ENCODE measurements at places on chromosomes 2 and 18. TPM values are rescaled to one million over a fixed set of nuclear protein-coding genes. Genes with fewer than 3 reads are reported as not detected.
A peak's percentile ranks its signal among the peaks of the same experiment; 100 is the strongest.

DNA sequence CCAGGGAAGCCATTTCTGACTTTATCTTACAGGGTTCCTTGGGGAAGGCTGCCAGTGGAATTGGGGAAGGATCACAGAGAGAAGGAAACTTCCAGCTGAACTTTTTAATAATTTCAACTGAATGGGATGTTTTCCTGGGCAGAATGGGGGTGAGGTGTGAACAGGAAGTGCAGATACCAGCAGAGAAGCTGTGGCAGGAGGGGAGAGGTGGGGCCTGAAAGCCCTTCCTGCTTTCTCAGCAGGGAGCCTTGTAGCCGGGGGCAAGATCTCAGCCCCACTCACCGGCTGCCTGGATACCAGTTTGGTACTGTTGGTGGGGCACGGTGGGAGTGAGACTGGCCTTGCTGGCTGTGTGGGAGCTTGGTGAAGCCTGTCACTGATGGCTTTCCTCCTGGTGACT lies 170.5 kb downstream of the ZBTB7C start:
- H3K4me3 ChIP-seq = no peak overlapping the region
- peak overlapping the region; percentile 43 for H3K27ac ChIP-seq
- peaks cover 60% of the 10 kb centered on the region for H3K27me3 ChIP-seq
- no peak for DNase-seq
- peaks cover 7% of the 10 kb centered on the region for H3K4me1 ChIP-seq

GRCh38 chr2:149089068-149089467 lies 50.6 kb downstream of the LYPD6B start:
- H3K27me3 ChIP-seq = no peaks in the 10 kb centered on the region
- peaks cover 11% of the 10 kb centered on the region for H3K36me3 ChIP-seq
- H3K4me1 ChIP-seq = peaks cover 28% of the 10 kb centered on the region
- no peak overlapping the region for H3K4me3 ChIP-seq
- H3K27ac ChIP-seq = no peak overlapping the region

GRCh38 chr2:168545439-168546082 lies 89.5 kb downstream of the CERS6 start:
- no peak overlapping the region for H3K4me3 ChIP-seq
- H3K27ac ChIP-seq = peak overlapping the region; percentile 55
- no peak for DNase-seq
- H3K36me3 ChIP-seq = peaks cover 34% of the 10 kb centered on the region

DNA sequence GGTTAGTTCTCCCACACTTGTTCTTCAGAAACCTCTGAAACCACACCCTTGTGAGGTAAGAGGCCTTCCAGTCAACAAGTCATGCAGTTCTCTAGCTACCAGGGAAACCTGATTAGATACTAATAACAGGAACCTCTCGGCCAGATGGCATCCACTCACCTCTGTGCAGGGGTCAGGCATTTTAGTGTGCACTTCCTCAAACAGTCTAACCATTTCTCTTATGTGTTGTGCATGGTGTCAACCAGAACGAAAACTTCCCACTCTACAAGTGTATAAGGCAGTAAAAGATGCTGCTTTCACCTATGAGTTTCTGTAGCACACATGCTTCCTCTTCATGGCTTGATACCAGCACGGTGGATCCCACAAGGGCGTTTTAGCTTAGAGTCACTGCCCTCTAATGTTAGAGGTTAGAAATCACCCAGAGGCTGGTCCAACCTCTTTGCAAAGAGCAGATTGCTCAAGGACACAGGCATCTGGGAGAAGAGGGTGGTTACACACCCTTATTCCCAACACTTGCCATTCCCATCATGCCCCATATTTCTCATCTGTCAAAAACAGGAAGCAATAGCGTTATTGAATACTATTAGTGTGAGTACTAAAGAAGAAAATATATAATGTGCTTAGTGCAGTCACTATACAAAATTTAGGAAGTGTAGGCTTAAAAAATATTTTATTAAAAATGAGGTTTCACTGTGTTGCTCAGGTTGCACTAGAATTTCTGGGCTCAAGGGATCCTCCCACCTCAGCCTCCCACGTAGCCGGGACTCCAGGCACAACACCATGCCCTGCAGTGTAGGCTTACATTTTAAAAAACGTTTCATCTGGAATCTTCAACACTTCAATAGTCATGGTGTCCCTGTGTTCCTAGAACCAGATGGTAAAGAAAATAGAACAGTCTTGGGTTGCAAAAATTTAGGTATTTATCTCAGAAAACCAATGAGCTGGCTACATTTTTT lies 34.5 kb upstream of the RAB31 start:
- peaks cover 2% of the 10 kb centered on the region for H3K36me3 ChIP-seq
- no peaks in the 10 kb centered on the region for H3K4me1 ChIP-seq
- no peak overlapping the region for H3K27ac ChIP-seq
- DNase-seq = no peak
- no peaks in the 10 kb centered on the region for H3K27me3 ChIP-seq

DNA sequence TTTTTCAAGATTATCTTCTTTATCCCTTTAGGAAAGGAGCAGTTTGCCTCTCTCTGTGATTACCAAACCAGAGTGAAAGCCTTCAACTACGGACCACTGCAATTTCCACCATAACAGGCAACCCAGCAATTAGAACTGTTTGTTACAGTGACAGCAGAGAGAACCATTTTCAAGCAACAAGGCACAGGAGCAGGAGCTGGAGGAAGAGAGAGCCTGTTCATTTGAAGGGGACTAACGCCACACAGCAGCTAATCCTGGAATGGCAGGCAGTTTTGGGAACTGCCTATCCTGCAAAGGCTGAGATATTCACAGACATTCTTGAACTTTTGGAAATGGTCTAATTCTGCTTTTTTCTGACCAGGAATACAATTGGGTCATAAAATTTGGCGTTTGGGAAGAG lies 1541.9 kb upstream of the PIK3C3 start:
- no peaks in the 10 kb centered on the region for H3K36me3 ChIP-seq
- DNase-seq = no peak
- no peak overlapping the region for H3K4me3 ChIP-seq
- no peak overlapping the region for H3K27ac ChIP-seq

GRCh38 chr2:138500592-138501424 lies 762 bp upstream of the SPOPL start:
- peaks cover 3% of the 10 kb centered on the region for H3K36me3 ChIP-seq
- DNase-seq = peak; percentile 57
- peak overlapping the region; percentile 91 for H3K27ac ChIP-seq
- H3K4me1 ChIP-seq = peaks cover 34% of the 10 kb centered on the region
- peak overlapping the region; percentile 87 for H3K4me3 ChIP-seq

- no peaks in the 10 kb centered on the region for H3K36me3 ChIP-seq
- H3K27ac ChIP-seq = no peak overlapping the region
- H3K4me1 ChIP-seq = peaks cover 32% of the 10 kb centered on the region
- no peak overlapping the region for H3K4me3 ChIP-seq
Measured at GRCh38 chr18:47983946-47984345, 53.5 kb upstream of the SMAD2 start.

DNA sequence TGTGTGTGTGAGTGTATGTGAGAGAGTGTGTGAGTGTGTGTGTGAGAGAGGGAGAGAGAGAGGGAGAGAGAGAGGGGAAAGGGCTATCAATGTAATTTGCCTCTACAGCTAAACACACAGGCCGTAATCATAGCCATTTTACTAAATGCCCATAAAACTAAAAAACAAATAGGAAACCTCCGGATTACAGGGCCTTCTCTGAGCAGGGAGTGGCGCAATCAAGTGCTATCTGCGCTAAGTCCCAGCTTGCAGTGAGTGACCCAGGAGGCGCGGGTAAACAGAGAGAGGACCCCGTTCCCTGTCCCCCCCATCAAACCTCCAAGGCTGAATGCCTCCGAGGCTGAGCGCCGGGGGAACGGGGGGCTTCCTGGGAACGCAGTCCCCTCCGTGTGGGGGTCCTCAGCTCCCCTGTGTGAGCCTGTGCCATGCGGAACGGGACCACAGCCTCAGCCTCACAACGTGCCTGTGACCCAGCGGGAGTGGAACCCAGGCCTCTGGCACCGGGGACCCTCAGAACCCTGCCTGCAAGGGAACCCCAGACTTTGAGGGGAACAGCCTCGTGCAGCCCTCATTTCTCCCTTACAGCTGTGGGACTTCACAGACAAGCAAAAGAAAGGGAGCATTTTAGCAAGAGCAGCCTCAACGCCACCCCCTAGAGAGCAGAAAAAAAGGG lies 54.7 kb upstream of the ID2 start:
- no peak overlapping the region for H3K4me3 ChIP-seq
- DNase-seq = no peak
- no peaks in the 10 kb centered on the region for H3K27me3 ChIP-seq
- H3K4me1 ChIP-seq = peaks cover 53% of the 10 kb centered on the region
- peak overlapping the region; percentile 70 for H3K27ac ChIP-seq

DNA sequence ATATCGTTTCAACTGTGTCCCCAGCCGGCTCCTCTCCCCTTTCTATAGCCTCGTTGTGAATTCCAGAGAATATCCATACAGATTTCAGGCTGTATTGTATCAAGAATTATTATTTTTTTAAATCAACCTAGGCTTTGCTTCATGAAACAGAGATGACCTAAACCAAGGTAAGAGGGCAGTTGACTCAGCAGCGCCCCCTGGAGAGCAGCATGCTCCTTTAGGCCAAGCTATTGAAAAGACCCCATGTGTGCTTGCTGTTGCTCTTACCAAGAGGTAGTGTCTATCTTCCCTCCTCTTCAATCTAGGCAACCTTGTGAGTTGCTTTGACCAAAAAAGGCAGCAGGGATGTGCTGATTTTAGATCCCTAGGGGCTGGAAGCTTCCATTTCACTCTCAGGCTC lies 426.7 kb upstream of the SMIM21 start:
- no peak for DNase-seq
- no peak overlapping the region for H3K27ac ChIP-seq
- H3K4me1 ChIP-seq = no peaks in the 10 kb centered on the region

GRCh38 chr2:240111253-240111652 lies 24.9 kb downstream of the COPS9 start:
- no peak for DNase-seq
- no peaks in the 10 kb centered on the region for H3K36me3 ChIP-seq
- H3K4me1 ChIP-seq = no peaks in the 10 kb centered on the region
- no peak overlapping the region for H3K27ac ChIP-seq

GRCh38 chr2:57877811-57878170 lies 168.8 kb upstream of the VRK2 start:
- no peak overlapping the region for H3K4me3 ChIP-seq
- H3K27ac ChIP-seq = peak overlapping the region; percentile 65
- no peaks in the 10 kb centered on the region for H3K36me3 ChIP-seq
- DNase-seq = no peak
- peaks cover 22% of the 10 kb centered on the region for H3K4me1 ChIP-seq

GRCh38 chr2:223474893-223475292 lies 127.3 kb downstream of the SCG2 start:
- H3K27ac ChIP-seq = no peak overlapping the region
- no peaks in the 10 kb centered on the region for H3K36me3 ChIP-seq
- peaks cover 2% of the 10 kb centered on the region for H3K27me3 ChIP-seq
- DNase-seq = no peak

Gene UGT1A9
- total RNA-seq = not detected

Data from mesothelial cell of epicardium (in vitro differentiated cells).